ENCODE measurements at places on chromosomes 5 and 9.

- no peak for DNase-seq
Observed at GRCh38 chr9:69874301-69875060, 53.9 kb downstream of the CFAP95 start.

- no peak for DNase-seq
Observed at GRCh38 chr9:72304538-72304937, 60.5 kb downstream of the ZFAND5 start.

GRCh38 chr5:1140171-1140817, 28.4 kb upstream of the SLC12A7 start:
- peak; percentile 64 for DNase-seq

- no peak for DNase-seq
Observed at GRCh38 chr5:82167372-82167935, 110.7 kb downstream of the RPS23 start.

DNA sequence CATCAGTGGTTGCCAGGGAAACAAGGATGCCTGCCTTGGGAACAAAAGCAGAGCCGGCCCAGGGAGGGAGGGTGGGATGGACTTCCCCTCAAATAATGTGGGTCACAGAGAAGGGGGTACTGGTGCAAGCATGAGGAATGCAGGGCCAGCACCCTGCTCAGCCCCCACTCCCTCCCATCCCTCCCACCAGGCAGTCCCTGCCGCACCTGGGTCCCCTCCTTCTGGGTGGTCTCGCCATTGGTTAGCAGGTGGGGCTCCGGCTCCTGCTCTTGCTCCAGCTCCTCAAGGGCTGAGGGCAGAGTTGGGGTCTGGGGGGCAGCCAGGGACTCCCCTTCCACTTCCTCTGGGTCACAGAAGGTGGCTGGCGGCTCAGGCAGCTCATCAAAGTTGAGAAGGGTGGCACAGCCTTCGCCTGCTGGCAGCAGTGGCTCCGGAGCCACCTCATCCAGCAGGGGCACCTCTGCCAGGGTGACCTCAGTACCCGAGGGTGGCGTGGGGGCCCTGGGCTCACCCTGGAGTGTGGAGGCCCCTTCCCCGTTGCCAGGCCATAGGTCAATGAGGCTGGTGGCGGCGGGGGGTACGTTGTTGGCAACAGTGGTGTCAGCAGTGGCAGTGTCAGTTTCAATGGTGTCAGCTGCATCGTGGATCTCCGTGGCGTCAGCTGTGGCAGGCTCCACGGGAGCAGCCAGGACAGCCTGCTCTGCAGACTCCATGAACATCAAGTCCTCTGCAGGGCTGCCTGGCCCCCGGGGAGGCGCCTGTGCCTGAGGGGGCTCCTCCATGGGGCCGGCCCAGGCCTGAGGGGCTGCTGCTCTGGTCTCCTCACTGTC, 11.5 kb downstream of the PRR7 start:
- DNase-seq: no peak

- DNase-seq: no peak
Observed at GRCh38 chr5:1961952-1962595, 79.3 kb upstream of the IRX4 start.

- no peak for DNase-seq
Observed at GRCh38 chr5:14173377-14174229, 30.5 kb downstream of the TRIO start.

DNA sequence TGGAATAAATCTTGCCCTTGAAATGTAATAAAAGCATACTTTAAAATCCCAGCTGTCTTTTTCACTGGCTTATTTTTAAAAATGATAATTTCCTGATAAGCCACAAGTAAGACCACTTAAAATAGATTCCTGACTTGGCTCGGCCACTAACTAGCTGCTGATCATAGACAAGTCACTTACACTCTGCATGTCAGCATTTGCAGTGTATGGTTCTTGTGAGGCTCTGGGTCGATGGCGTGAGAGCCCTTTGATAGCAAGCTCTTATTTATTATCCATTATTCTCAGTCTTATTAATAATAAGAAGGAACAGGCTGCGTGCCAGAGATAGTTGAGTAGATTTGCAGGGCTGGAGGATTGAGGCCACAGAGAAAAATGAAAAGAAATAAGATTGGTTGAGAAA, 110.7 kb upstream of the IL12B start:
- no peak for DNase-seq

DNA sequence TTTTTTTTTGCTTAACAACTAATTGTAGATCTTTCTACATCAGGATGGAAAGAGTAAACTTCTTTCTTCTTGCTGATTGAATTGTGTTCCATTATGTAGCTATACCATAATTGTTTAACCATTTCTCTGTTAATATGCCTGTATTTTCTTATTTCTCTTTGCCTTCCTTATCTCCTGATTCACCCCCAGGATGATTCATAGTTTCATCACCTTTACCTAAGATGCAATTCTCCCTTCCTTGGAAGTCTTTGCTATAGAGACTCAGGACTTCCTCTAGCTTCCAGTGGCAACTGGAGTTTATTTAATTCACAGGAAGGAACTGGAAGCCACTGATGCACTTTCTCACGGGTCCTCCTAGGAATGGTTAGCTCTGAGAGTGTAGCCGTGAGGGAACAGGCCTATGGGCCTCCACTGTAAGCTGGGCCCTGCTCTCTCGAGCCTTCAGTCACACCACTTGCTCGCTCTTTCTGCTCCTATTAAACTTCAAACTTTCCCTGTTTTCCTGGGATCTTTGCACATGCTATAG, 83.1 kb downstream of the FGF1 start:
- DNase-seq: no peak

DNA sequence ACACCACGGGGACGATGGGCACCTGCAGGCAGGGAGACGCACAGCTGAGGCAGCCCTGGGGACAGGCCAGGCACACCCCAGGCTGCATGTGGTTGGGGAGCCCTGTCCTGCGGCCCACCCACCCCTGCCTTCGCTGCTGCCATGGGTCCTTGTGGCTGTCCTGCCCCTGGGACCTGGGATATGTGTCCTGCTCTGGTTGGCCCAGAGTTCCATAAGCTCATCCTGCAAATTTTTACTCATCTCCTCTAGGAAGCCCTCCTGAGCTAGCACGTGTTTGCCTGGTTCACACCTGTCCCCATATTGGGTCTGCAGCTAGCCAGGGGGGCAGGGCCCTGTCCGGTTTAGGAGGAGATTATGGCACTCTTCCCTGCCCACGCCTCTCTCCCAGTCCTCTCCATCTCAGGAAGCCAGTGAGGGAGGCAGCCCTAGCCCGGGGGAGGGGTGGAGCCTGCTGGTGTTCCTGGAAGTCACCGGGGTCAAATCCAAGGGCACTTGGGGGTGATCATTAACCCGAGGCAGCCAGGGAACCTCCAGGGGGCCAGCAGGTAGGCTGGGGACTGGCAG, 12.2 kb downstream of the EGFL7 start:
- DNase-seq: no peak

GRCh38 chr5:149893403-149893931, 51.1 kb downstream of the PDE6A start:
- DNase-seq: no peak

DNA sequence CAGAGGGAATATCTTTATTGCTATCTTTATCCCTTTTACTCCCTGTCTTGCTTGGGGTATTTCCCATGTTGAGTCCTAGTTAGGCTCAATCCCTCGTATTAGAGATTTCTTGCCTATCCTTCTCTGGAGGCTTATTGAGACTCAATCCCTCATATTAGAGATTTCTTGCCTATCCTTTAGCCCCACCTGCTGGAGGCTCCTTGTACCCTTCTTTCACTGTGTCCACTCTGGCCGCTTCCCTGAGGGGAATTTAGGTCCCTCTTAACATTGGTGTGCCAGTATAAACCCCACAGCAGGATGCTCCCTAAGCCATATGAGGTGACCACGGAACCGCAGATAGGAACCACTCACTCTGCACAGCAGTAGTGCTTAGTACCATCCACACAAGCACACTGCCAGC, 110.7 kb upstream of the MAMDC2 start:
- no peak for DNase-seq

- no peak for DNase-seq
Observed at GRCh38 chr5:114467729-114468128, 105.9 kb downstream of the KCNN2 start.

DNA sequence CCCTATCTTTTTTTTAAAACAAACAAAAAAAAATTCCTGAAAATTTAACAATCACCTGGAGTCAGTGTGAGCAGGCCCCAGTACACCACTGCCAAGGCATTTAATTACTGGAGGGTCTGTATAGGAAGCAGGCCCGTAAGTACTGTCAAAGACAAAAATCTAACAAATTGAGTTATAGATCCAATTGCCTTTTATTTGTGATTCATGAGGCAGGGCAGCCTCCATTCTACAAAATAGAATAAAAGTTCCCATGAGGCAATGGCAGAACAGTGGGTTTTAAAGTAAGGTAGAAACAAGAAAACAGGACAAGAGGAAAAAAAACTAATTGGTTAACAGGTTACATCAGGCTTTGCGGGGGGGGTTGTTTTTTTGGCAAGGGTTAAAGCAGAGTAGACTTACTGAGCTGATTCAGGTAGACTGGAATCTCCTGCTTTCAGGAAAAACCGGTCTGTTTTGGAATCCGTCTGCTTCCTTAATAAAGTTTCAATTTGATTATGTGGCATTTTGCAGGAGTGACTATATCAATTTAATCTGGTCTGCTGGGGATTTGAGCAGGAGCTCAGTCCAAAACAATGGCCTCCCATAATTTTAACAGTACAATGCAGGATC, 48.9 kb downstream of the AUH start:
- no peak for DNase-seq

GRCh38 chr5:73170522-73170921, 2.5 kb upstream of the TMEM174 start:
- DNase-seq: peak; percentile 31

DNA sequence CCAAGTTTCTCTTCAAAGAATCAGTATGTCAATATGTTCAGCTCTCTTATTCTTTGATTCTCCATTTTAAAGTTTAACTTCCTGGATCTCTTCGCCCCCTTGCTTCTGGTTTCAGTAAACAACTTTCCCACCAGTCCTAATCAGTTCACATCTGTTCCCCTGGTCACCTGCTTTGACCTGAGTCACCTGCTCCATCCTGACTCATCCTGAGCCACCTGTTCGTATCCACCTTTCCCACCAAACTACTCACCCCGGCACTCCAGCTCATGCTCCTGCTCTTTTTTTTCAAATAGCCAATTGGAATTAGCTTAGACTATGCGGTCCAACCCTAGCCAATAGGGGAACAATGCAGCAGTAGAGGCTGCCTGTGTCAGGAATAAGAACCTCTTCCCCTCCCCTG, 23.6 kb upstream of the CSF1R start:
- no peak for DNase-seq

GRCh38 chr9:120642129-120642770, 62.3 kb upstream of the CDK5RAP2 start:
- no peak for DNase-seq

GRCh38 chr5:20554001-20554400, 566.0 kb upstream of the CDH18 start:
- no peak for DNase-seq

DNA sequence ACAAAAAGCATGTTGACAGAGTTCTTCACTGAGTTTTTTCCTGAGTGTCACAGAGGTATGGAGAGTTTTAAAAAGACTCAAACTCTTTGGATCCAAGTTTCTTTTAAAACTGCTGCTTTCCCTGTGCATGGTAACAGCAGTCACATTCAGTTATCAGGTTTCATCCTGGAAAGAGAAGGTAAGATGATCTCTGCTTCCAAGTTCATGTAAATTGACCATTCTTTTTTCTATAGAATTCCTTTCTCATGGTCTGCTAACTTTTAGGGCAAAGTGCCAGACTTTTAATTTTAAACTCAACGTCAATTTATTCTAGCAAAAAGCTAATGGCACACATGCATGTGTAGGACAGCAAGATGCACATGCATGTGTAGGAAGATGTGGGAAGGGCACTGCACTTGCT, 52.5 kb upstream of the PRLR start:
- no peak for DNase-seq

DNA sequence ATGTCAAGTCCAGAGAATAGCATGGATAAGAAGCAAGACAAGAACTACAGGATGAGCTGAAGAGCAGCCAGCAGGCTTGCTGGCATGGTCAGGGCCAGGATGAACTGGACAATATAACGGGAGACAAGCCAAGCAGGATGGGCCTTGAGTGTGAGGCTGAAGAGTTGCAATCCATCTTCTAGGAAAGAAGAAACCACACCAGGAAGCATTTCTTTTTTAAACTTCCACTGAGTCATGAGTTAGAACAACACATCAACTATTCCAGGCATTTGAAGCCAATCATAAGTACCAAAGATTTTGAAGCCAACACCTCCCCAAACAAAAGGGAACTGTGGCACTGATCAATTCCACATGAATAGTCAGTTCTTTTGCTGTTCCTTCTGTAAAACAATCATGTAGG, 27.3 kb downstream of the SLC31A2 start:
- DNase-seq: no peak

- DNase-seq: no peak
Observed at GRCh38 chr9:95801797-95802196, 73.7 kb upstream of the ERCC6L2 start.

DNA sequence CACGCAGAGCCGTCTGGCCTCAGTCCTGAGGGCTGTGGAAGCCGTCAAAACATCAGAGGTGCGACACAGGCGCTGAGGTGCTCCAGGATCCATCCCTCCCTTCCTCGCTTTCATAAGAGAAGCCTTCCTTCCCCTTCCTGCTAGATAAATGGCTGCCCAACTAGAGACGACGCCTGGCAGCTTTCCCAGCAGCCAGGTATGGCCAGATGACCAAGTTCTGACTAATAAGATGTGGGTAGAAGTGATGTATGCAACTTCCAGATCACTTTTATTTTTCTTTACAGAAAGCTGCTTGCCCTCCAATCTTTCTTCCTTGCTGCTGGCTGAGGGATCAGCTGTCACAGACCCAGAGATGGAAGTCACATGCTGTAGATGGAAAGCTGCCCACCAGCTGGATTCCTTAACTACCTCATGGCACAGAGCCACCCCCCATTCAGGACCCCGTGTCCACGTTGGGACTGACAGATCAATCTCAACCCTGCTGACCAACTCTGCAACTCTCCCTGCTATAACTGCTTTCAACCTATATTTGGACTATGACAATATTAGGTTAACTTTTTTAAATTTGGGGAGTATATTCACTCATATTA, 8.8 kb downstream of the MAPK9 start:
- DNase-seq: no peak

DNA sequence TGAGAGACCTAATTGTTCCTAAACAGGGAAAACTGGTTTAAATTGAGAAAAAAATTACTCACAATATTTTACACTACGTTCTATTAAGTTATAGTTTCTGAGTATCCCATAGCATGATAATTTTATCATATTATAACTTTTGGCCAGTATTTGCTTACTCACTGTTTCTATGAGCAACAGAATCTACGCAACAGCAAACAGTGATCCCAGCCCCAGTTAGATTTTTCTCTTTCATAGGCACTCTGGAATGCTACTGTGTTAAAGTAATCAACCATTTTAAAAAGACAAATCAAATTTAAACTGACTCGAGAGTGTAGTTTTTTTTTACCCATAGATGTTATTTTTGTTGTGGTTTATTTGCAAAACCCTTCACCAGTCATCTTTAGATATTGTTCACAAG, 107.2 kb downstream of the XRCC4 start:
- DNase-seq: no peak

DNA sequence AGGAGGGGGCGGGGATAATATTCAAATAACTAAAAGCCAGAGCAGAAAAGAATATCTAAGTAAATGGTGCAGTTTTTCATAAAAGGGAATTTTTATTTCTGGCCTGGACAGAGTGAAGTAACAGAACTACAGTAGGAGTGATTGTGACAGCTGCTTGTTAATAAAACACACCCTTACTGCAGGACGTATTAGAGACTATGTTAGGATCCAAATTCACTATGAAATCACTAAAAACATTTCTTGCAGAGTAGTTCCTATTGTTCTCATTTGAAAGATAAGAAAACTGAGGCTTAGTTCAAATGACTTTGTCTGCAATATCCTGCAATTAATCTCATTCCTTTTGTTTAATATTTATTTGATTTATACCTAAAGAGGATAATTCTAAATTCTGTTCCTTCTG, 39.5 kb downstream of the FAM174A start:
- no peak for DNase-seq

Data from CD4-positive, alpha-beta T cell treated with Interleukin-2 at 100 ng/mL for 4 hours (primary cell).